ENCODE measurements at places on chromosomes 6 and 20.

DNA sequence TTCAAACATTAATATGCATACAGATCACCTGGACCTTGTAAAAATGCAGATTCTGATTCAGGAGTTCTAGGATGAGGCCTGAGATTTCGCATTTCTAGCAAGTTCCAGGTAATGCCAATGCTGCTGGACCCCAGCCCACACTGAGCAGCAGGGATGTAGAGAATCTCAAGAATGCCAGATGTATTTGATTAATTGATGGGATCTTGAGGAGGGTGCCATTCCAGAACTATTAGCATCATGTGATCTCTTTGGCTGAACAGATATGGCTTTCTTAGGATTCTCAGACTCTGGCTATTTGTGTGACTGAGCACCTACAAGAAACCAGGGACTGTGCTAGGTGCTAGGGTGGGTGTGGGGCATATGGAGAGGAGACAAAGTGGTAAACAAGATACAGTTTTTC is 16.5 kb upstream of the SNX3 start:
- no peak for DNase-seq

- no peak for DNase-seq
These were observed 401 bp downstream of the CYP39A1 start for GRCh38 chr6:46652232-46652602.

- no peak for DNase-seq
These were observed 91.6 kb downstream of the PRND start for GRCh38 chr20:4813076-4813862.

DNA sequence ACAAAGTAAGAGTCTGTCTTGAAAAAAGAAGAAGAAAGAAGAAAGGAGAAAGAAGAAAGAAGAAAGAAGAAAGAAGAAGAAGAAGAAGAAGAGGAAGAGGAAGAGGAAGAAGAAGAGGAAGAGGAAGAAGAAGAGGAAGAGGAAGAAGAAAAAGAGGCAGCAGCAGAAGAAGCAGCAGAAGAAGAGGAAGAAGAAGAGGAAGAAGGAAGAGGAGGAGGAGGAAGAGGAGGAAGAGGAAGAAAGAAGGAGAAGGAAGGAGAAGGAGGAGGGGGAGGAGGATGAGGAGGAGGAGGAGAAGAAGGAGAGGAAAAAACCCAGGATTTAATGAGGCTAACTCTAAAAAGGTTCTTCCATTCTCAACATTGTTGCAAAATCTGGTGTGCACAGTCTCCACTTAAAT is 95.4 kb upstream of the PDE10A start:
- no peak for DNase-seq
